ENCODE measurements at places on chromosomes 4 and X. TPM values are rescaled to one million over a fixed set of nuclear protein-coding genes. Genes with fewer than 3 reads are reported as not detected.

GRCh38 chr4:58093352-58093751 lies 983.2 kb upstream of the IGFBP7 start:
- H3K27me3 ChIP-seq: no peaks in the 10 kb centered on the region
- no peak overlapping the region for H3K4me3 ChIP-seq
- DNase-seq: no peak
- H3K36me3 ChIP-seq: no peaks in the 10 kb centered on the region
- no peak overlapping the region for H3K27ac ChIP-seq

GRCh38 chrX:140724309-140724708 lies 14.8 kb downstream of the LINC00632 start:
- H3K36me3 ChIP-seq: no peaks in the 10 kb centered on the region
- H3K27ac ChIP-seq: no peak overlapping the region
- H3K4me1 ChIP-seq: no peaks in the 10 kb centered on the region
- H3K27me3 ChIP-seq: no peaks in the 10 kb centered on the region
- DNase-seq: no peak

GRCh38 chr4:14636563-14636962 lies 365.7 kb upstream of the CPEB2 start:
- no peak overlapping the region for H3K4me3 ChIP-seq
- H3K27ac ChIP-seq: no peak overlapping the region
- H3K4me1 ChIP-seq: peaks cover 10% of the 10 kb centered on the region
- DNase-seq: no peak

GRCh38 chr4:138958519-138958918 lies 57.1 kb upstream of the NOCT start:
- H3K27ac ChIP-seq: no peak overlapping the region
- H3K36me3 ChIP-seq: no peaks in the 10 kb centered on the region
- DNase-seq: no peak
- H3K4me1 ChIP-seq: peaks cover 4% of the 10 kb centered on the region
- H3K4me3 ChIP-seq: no peak overlapping the region

DNA sequence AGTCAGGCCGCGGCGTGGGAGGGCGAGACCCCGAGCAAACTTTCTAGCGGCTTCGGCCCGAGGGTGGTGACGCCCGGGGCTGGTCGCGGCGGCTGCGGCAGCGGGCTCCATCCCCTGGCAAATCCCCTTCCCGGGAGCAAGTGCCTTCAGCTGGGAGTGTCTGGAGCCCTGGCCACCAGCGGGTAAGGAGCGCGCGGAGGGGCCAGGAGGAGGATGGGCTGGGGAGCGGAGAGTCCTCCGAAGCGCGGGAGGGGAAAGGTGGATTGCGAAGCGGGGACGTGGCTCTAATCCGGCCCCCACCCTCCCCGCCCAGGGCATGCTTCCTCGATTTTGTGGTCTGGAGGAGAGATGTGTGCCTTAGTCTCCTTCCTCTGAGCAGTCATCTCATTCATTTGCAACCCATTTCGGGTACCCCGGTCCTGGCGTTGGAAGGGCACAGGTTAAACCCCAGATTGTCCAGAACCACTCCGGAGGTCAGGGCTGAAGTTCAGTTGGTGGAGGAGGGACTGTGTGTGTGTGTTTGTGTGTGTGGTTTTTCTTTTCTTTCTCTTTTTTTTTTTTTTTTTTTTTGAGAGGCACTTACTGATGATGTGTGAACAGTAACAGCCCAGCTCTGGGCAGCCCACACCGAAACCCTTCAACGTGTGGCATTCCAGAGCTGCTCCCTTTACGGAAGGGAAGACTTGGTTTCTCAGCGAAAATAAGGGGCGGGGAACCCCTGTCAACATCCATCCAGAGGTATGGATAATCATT lies 516 bp downstream of the SGMS2 start:
- H3K36me3 ChIP-seq: no peaks in the 10 kb centered on the region
- peaks cover 53% of the 10 kb centered on the region for H3K4me1 ChIP-seq
- DNase-seq: no peak

- DNase-seq: no peak
- peaks cover 100% of the 10 kb centered on the region for H3K4me1 ChIP-seq
These were observed 80.4 kb downstream of the PDLIM5 start for GRCh38 chr4:94531991-94532789.

DNA sequence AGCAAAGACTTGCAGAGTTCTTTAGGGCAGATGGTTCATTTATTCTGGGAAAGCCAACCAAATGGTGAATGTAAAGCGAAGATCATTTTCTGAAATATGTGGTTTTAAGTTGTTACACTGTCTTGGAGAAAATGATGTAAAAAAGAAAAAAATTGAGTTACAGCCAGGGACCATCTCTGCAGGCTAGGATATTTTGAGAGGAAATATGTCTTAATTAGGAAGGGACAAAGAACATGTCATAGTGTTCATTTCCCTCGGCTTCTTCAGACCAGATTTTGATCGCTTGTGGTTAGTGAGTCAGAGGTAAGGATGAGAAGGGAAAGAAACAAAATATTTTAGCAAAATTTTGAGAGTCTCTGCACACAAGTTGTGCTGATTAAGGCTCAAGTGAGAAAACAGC lies 59.0 kb upstream of the C1QTNF7 start:
- no peaks in the 10 kb centered on the region for H3K27me3 ChIP-seq
- no peak overlapping the region for H3K27ac ChIP-seq
- no peaks in the 10 kb centered on the region for H3K36me3 ChIP-seq
- peaks cover 4% of the 10 kb centered on the region for H3K4me1 ChIP-seq
- H3K4me3 ChIP-seq: no peak overlapping the region

DNA sequence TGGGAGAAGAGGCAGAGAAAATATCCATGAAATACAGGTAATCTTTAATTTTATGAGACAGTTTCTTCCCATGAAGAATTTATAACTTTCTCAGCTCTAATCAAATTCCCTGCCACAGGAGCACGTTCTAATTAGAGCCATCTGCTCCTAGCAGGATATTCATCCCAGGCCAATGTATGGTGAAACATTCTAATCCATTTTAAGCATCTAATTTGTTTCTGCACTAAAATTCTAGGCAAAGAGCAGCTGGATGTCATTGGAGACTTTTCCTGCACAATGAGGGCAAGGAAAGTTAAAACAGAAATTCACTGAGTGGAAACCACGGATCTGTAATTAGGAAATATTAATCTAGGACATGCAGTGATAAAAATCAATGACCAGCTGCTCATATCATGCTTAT lies 107.7 kb upstream of the ZFP42 start:
- no peaks in the 10 kb centered on the region for H3K4me1 ChIP-seq
- no peaks in the 10 kb centered on the region for H3K27me3 ChIP-seq
- no peak for DNase-seq
- H3K27ac ChIP-seq: no peak overlapping the region

- peak overlapping the region; percentile 91 for H3K4me3 ChIP-seq
- H3K36me3 ChIP-seq: peaks cover 24% of the 10 kb centered on the region
- H3K27ac ChIP-seq: peak overlapping the region; percentile 93
- peaks cover 49% of the 10 kb centered on the region for H3K4me1 ChIP-seq
- H3K27me3 ChIP-seq: no peaks in the 10 kb centered on the region
These were observed 481 bp downstream of the UTP3 start for GRCh38 chr4:70688795-70689231.

HSFX2 gene
- not detected for total RNA-seq

JCHAIN gene
- total RNA-seq: 6.9 TPM

C4orf50 gene
- total RNA-seq: not detected

ACE2 gene
- 14.0 TPM for total RNA-seq
